ENCODE measurements at places on chromosomes 4 and X.

GRCh38 chr4:155819066-155819465 is 47.0 kb downstream of the ASIC5 start:
- DNase-seq, result no peak

DNA sequence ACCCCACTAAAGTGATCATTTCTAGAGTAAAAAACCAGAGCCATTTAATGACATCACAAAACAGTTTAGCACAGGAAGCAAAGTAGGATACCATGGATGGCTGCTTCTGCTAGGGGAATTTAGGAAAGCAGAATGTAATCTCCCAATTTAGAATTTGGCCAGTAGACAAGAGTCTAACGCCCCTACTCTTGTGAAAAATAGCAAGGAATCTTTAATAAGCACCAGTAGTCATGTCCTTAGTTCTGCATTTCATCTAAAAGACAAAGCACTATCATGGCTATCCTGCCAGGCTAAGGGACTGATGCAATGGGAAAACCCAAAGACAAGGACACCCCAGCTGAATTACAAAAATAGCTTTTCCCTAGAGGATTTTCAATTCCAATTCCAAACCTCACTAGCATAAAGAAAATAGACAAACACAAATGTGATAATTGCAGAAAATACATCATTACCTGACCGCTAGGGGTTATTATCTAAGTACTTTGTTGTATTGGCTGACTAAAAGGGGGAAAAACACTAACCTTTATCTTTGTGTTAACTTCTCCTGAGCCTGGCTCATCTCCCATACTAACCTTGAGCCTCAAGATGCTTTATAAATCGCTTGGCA is 2.6 kb upstream of the AMMECR1 start:
- DNase-seq, result no peak

GRCh38 chr4:25163196-25163595 is 2.9 kb upstream of the SEPSECS start:
- DNase-seq, result no peak

DNA sequence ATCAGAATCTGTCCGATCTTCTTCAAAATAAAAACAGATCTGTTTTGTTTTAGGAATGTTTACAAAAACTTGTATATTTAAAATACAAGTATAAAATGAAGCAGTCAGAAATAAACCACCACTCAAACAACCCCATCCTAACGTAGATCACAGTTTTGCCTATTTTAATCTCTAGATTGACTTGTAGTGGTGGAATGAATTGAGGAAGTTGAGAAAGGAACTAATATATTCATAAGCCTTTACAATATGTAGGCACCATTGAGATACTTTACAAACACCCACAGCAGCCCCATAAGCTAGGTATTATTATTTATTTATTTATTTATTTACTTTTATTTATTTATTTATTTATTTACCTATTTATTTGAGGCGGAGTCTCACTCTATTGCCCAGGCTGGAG is 52.3 kb upstream of the KLF3 start:
- no peak for DNase-seq

DNA sequence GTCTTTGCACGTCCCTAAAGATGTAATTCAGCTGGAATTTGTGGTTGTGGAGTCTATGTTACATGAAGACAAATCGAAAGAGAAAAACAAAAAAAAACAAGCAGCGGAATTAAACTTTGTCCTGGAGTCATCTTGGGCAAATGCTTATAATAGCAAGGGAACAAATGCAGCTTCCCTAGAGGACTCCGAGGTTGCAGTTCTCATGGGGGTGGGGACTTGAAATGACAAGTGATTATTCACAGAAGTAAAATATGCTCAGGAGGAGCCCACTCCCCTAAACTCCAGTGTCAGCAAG is 362.4 kb downstream of the ARHGAP24 start:
- no peak for DNase-seq

DNA sequence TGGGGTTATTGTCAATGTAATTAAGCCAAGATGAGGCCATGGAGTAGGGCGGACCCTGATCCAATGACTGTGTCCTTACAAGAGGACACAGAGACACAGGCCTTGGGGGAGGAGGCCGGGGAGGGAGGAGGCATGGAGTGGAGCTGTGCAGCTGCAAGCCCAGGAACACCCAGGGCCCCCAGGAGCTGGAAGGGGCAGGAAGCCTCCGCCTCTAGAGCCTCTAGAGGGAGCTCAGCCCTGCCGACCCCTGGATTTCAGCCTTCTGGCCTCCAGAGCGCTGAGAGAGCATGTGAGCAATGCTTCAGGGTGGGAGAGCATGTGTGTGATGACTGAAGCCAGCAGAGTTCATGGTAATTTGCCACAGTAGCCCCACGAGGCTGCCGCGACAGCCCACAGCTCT is 234.6 kb downstream of the AFAP1 start:
- DNase-seq, result no peak

- no peak for DNase-seq
Measured at GRCh38 chr4:121472937-121473721, 92.3 kb upstream of the QRFPR start.

GRCh38 chr4:1958276-1959103 is 50.3 kb downstream of the NELFA start:
- DNase-seq, result no peak

DNA sequence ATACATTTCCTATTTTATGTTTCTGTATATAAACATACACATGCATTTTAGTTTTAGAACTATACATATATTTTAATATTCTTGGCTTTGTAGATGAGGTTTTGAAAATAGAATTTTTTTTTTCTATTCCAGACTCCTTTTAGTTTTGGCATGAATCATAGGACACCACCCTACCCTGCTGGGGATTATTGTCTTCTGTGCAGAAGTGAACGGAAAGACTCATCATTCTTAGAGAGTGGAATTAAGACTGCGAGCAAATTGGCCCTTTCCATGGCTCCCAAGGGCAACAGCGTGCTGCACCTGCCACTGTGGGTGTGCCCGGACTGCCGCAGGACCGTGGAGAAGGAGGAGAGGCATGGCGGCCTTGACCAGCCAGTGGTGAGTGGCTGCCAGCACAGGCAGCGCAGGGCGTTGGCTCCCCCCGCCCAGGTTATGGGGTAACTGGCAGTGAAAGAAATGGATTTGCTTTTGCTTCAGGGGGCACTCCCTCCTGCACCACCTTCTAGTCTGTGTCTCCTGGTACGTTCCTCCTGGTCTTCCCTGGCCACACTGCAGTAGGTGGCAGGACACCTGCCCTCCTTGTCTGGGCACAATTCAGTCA is 59.6 kb downstream of the FAM193A start:
- no peak for DNase-seq

DNA sequence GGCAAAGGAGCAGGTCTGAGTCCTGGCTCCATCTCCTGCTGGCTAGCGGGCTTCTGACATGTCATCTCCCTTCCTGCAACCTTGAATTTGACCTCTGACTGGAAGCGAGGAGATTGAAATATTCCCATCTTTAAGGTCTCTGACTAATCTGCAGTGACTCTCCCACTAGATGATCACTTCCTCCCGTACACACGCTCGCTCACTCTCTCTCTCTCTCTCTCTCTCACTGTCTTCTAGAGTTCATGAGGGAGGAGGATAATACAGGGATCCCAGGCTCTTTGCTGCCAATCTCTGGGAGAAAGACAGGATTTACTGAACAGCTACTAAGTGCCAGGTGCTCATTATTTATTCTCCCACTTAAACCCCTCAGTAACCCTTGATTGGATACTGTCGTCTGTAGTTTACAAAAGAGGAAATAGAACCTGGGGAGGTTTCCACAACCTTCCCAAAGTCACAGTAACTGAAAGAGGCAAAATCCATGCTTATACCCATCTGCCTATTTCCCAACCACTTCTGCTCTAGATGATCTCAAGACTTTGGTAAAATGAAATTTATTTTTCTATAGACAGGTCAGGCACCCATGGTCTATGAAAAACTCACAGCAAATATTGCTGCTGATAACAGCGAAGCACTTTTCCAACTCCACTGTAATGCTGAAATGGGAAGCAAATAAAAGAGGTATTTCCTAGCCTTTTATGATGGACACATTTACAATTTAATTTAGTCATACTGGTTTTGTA is 193.5 kb upstream of the C1QTNF7 start:
- no peak for DNase-seq

DNA sequence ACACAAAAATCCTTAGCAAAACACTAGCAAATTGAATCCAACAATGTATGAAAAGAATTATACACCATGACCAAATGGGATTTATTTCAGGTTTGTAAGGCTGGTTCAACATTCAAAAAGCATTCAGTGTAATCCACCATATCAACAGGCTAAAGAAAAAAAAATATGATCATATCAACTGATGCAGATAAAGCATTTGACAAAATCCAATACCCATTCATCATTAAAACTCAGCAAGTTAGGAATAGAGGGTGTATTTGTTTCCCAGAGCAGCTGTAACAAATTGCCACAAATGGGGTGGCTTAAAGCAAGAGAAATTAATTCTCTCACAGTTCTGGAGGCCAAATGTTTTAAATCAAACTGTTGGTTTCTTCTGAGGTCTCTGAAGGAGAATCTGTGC is 10.7 kb downstream of the VSIG1 start:
- no peak for DNase-seq

- no peak for DNase-seq
Measured at GRCh38 chr4:79178760-79179159, 147.1 kb downstream of the NAA11 start.

DNA sequence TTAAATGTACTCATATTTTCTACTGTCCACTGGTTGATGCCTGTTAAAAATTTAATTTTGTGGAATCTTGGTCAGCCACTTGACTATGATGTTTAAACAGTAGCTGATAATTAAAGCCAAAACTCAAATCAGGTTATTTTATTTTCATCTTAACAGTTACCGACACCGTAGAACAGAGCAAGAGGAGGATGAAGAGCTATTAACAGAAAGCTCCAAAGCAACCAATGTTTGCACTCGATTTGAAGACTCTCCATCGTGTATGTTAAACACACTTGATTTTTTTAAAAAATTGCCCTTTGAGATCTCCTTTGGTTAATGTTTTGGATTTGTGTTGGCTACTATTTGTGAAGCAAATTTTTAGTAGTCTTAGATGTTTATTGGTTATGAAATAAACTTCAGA is 10.7 kb downstream of the SMARCA5 start:
- no peak for DNase-seq

DNA sequence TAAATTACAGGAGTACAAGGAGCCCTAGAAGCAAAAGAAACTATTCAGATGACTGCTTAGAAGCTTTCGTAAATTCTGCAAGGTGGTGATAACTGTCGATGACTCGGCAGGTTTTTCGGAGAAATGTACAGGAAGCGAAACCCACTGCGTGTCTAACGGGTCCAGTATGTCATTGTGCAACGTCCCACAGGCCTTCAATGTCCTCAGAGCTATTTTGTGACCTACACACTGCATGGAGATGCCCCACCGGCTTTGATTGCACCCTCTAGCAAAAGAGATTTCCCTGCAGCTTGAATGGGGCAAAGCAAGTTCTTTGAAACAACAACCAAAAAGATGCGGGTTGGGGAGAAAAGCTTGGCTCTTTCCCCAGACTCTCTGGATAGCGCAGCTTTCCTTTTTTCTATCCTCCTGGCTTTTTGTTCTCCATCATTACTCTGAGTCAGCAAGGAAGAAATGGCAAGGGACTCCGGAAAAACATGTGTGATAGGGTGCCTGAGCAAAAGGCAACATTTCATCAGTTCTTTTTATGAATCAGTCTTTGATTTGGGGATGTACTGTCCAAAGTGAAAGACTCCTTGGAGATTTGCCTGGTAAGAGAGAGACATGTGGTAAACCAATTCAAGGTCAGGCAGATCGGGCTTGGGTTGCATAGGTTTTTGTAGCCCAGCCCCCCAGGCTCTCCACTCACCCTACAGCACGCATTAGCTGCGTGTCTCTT is 112.0 kb upstream of the TBL1X start:
- no peak for DNase-seq

DNA sequence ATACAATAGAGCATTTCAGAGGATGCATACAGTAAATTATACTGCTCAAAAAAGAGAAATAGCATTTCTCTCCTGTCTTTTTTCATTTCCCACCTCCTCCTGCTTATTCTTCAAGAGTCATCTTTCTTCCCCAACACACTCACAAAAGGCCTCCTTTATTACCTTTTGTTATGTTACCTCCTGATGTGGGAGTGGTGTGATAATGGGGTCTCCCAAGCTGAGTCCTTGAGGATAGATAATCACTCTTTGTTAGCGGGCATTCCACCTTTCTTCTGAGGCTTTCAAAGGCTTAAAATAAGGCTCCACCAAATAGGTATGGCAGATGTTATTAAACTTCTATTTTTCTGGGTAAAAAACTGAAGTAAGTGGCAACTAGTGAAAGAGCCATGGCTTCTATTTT is 159.8 kb downstream of the CPEB2 start:
- DNase-seq, result no peak

- DNase-seq, result no peak
Measured at GRCh38 chr4:107363125-107363524, 327.0 kb upstream of the DKK2 start.

DNA sequence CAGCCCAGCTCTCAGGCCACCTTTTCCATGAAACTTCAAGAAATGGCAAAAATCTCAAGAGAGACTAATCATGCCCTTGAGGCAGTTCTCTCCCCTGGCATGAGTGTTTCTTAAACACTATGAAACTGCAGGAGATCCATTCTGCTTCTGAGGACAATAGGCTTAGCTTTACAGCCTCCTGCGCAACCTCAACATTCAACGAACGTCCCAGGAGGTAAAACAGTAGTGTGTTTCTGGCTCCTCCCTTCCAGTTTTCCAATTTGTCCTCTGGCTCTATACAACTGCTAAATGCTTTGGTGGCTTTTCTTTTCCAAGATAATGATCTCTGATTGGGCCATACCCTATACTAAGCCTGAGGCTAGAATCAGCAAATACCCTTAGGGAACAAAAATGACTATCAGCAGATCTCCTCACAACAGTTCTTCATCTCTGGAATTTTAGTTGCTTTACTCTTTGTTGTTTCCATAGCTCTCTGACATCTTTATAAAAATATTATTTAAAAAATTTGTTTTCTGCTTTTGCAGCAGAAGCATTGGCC is 87.0 kb upstream of the FAT1 start:
- DNase-seq, result no peak

DNA sequence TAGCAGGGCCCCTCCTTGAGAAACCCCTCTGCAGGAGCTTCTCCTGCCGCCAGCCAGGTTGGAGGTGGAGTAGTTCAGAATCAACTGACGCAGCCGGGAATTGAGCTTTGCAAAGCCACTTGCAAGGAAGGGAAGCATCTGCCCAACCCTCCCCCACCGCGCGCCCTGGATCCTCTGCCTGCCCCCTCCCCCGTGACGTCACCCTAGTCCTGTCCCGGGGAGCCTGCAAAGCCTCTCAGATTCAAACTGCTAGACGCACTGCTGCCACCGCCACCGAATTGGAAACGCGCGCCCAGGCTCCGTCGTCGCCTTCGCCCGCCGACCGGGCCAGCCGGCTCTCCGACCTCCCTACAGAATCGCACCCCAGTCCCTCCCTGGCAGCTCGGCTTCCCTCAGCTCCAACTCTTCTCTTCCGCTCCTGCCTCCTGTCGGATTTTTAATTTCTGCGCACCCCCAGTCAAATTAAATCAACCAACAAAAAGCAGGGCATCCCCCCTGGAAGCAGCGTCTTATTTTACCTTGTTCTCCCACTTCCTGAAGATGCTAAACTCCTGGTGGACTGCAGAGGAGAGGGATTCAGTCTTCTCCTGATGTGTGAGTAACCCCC is 3.8 kb downstream of the SLITRK2 start:
- DNase-seq, result no peak

GRCh38 chr4:38872620-38873019 is 5.0 kb downstream of the FAM114A1 start:
- no peak for DNase-seq
